ENCODE measurements at places on chromosomes 12 and 14. TPM values are rescaled to one million over a fixed set of nuclear protein-coding genes. Genes with fewer than 3 reads are reported as not detected.

RNF212B gene
- not detected for total RNA-seq

NRXN3 gene
- 22.1 TPM for total RNA-seq

FKBP11 gene
- total RNA-seq, result 22.5 TPM

KLHL28 gene
- total RNA-seq, result 19.5 TPM

All from progenitor cell of endocrine pancreas (in vitro differentiated cells).